ENCODE measurements at places on chromosomes 4 and X.

GRCh38 chrX:9765072-9765736, 443 bp downstream of the GPR143 start:
- no peaks in the 10 kb centered on the region for H3K36me3 ChIP-seq
- no peak for DNase-seq
- H3K4me3 ChIP-seq = no peak overlapping the region

DNA sequence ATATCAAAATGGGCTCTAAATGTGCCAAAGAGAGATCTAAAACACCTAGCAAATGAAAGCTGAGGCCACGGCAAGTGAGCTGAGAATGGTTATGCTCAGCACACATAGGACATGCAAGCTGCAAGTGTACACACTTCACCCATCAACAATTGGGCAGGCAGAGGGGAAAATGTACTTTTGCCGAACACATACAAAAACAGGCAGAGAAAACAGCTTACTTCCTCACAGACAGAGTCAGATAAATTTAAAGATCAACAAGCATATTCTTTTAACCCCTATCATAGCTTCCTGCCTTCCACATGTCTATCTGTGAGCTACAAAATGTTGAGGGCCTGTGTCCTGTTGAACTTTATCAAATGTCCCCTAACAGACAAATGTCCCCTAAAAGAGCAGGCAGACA, 60.3 kb downstream of the SH3KBP1 start:
- no peak overlapping the region for H3K4me3 ChIP-seq
- H3K27me3 ChIP-seq = no peaks in the 10 kb centered on the region
- H3K4me1 ChIP-seq = no peaks in the 10 kb centered on the region
- no peak for DNase-seq

GRCh38 chr4:184287697-184288255, 70.1 kb upstream of the ENPP6 start:
- H3K36me3 ChIP-seq = no peaks in the 10 kb centered on the region
- H3K27ac ChIP-seq = peak overlapping the region; percentile 53
- peak; percentile 58 for DNase-seq
- H3K27me3 ChIP-seq = no peaks in the 10 kb centered on the region

DNA sequence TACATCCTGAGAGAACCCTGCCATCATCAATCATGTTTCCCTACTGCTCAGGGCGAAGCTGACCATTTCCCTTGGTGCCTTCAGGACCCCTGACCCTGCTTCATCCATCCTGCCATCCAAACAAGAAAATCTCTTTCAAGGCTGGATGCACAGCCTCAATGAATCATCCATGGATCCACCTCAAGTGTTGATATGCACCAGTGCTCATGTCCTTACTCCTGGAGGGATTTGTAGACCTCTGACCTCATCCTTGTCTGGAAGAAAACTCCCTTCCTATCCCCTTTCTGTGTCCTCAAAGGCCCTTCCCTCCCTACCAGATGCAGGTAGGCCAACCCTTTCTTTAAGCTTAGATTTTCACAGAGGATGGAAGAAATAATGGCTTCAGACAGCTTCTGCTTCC, 24.6 kb downstream of the BEX3 start:
- no peak for DNase-seq
- no peak overlapping the region for H3K27ac ChIP-seq
- H3K36me3 ChIP-seq = no peaks in the 10 kb centered on the region
- H3K4me1 ChIP-seq = no peaks in the 10 kb centered on the region
- H3K27me3 ChIP-seq = peaks cover 15% of the 10 kb centered on the region

DNA sequence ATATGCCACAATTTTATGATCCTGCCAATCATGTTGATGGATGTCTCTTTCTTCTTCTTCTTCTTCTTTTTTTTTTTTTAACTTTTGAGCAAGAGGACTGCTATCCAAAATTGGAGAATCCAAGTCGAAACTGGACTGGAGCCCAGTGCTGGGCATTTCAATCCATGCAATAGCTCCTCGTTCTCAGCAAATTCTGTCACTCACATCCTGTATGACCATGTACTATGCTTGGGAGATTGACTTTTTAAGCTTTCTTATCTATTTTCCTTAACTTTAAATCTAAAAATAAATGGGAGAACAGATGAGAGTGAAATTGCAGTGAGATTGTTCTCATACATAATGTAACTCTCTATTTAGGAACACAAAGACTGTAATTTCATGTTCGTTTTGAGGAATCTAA, 123.0 kb upstream of the PUDP start:
- no peaks in the 10 kb centered on the region for H3K27me3 ChIP-seq
- no peaks in the 10 kb centered on the region for H3K36me3 ChIP-seq
- H3K27ac ChIP-seq = no peak overlapping the region
- no peaks in the 10 kb centered on the region for H3K4me1 ChIP-seq
- H3K4me3 ChIP-seq = no peak overlapping the region
- DNase-seq = no peak

GRCh38 chrX:29470030-29470429, 745.3 kb upstream of the MAGEB2 start:
- no peaks in the 10 kb centered on the region for H3K36me3 ChIP-seq
- H3K4me1 ChIP-seq = no peaks in the 10 kb centered on the region
- no peaks in the 10 kb centered on the region for H3K27me3 ChIP-seq
- H3K4me3 ChIP-seq = no peak overlapping the region

DNA sequence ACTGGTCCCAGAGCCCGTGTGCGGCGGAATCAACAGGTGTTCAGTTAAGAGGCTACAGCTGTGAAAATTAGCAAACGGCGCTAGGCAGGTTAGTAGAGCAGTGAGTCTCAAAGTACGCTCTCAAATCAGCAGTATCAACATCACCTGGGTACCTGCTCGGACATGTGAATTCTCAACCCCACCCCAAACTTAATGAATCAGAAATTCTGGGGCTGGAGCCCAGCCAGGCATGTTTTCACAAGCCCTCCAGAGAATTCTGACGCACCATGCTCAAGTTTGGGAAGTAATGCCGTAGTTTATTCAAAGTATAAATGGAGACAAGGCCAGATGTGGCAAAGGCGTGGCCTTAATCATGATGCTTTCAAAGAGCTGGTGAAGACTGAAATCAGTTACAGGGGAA, 58.2 kb upstream of the PTCHD1 start:
- H3K4me3 ChIP-seq = no peak overlapping the region
- no peaks in the 10 kb centered on the region for H3K36me3 ChIP-seq
- no peak for DNase-seq
- H3K27ac ChIP-seq = no peak overlapping the region
- H3K4me1 ChIP-seq = no peaks in the 10 kb centered on the region

DNA sequence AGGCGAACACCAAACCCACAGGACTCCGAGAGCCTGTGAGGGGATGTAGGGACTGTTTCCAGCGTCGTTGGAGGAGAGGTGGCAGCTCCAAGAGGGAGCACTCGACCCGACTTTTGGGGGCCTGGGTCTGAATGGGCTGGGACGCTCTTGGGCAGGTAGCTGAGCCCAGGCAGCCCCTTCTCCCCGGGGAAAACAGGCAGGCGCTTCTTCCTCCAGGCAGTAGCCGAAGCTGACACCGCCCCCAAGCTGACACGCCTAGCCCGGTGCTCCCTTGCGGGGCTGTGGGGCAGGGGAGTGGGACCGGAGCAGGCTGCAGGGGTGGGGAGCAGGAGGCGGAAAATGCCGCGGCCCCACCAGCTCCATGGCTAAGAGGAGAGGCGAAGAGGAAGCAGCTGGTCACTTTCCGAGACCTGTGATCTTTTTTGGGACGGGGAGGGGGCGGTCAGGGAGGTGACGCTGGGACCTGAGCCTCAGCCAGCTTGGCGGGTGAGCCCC, 4.2 kb downstream of the NKX1-1 start:
- H3K4me3 ChIP-seq = no peak overlapping the region
- no peaks in the 10 kb centered on the region for H3K36me3 ChIP-seq
- H3K27ac ChIP-seq = no peak overlapping the region
- DNase-seq = no peak
- no peaks in the 10 kb centered on the region for H3K4me1 ChIP-seq

DNA sequence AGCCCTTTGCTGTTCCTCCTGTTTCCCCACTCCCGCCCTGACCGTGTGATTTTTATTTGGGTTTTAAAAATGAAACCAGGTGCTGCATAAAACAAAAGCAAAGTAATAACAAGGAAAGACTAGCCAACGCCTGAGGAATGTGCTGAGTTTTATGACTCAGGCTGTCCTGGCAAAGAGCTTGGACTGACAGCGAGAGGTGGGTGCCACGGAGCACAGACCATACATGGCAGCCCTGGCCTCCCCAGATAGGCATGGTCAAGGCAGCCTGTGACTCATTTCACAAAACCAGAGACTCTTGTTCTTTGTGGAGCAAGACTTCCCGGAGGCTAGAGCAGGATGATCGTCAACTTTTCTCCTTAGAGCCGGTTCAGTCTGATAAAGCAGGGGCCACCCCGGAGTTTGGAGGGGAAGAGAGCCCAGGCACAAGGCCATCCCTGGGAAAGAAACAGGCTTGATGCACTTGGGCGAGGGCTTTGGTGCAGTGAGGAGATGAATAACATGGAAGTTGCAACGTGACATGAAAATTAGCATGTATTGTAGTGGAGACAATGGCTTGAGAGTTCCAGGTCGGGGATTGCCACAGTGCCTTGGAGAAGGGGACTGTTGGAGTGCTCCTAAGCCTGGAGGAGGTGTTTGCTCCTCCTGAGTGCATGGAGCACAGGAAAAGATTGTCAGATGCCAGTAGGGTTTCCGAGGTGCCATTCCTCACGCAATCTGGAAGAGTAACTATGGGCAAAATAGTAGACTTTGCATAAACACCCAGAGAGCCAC, 54.8 kb downstream of the C4orf51 start:
- H3K4me1 ChIP-seq = peaks cover 20% of the 10 kb centered on the region
- no peak overlapping the region for H3K4me3 ChIP-seq
- H3K27ac ChIP-seq = no peak overlapping the region
- no peaks in the 10 kb centered on the region for H3K27me3 ChIP-seq
- H3K36me3 ChIP-seq = no peaks in the 10 kb centered on the region
- DNase-seq = peak; percentile 88

DNA sequence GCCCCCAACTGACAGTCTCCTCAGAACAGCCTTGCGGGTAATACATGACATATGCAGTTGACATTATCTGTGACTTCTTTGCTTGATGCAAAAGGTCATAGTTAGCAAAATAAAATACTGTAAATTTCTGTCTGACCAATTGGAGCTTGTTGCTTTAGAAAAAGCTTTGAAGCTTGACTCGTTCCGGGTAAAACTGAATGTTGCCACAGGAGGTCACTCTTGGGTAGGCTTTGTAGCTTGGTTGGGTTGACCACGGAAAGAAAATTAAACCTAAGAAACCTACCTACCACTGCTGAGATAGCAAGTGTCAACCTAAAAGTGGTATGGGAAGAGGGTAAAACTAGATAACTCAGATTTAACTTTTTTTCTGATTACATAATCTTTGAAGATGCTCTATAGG, 23.2 kb downstream of the PRPS2 start:
- no peaks in the 10 kb centered on the region for H3K4me1 ChIP-seq
- H3K4me3 ChIP-seq = no peak overlapping the region
- H3K27me3 ChIP-seq = peaks cover 4% of the 10 kb centered on the region
- DNase-seq = peak; percentile 51
- H3K27ac ChIP-seq = no peak overlapping the region

DNA sequence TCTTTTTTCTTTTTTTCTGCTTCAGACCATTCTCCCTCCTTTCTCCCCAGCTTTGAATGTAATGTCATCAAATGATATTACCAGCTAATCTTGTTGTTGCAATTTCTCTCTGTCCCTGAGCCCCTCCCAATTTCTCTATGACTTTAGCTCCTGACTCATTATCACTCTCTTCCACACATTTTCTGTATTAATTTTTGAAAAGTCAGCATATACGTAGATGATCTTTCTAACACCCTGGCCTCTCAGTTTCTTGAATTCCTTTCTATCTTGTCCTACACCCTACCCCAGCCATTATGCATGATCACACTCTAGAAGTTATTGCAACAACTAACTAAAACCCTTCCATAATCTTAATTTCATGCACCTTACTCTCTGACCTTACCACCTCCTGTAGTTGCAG, 13.1 kb upstream of the TRPC3 start:
- H3K36me3 ChIP-seq = no peaks in the 10 kb centered on the region
- H3K4me3 ChIP-seq = no peak overlapping the region
- H3K4me1 ChIP-seq = no peaks in the 10 kb centered on the region
- no peaks in the 10 kb centered on the region for H3K27me3 ChIP-seq
- no peak overlapping the region for H3K27ac ChIP-seq

- H3K4me1 ChIP-seq = no peaks in the 10 kb centered on the region
- no peak overlapping the region for H3K4me3 ChIP-seq
- no peak overlapping the region for H3K27ac ChIP-seq
- DNase-seq = peak; percentile 59
- no peaks in the 10 kb centered on the region for H3K36me3 ChIP-seq
These were observed 12.3 kb upstream of the XPNPEP2 start for GRCh38 chrX:129726307-129727111.

DNA sequence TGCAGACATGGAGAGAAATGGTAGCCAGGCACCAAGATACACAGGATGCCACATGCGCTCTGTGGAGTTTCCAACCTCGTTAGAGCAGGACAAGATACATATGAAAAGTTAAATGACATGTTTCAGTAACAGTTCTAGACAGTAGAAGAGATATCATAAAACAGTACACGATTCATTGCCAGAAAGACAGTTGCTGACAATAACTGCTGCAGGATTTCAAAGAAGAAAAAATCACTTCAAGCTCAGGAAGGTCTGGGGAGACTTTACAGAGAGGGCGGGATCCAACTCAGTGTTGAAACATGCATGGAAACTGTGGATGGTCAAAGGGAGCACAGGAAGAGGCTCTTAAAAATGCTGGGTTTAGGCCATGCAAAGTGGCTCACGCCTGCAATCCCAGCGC, 31.0 kb downstream of the DCTD start:
- no peaks in the 10 kb centered on the region for H3K27me3 ChIP-seq
- no peak for DNase-seq
- H3K4me1 ChIP-seq = no peaks in the 10 kb centered on the region
- no peak overlapping the region for H3K27ac ChIP-seq
- H3K36me3 ChIP-seq = no peaks in the 10 kb centered on the region

DNA sequence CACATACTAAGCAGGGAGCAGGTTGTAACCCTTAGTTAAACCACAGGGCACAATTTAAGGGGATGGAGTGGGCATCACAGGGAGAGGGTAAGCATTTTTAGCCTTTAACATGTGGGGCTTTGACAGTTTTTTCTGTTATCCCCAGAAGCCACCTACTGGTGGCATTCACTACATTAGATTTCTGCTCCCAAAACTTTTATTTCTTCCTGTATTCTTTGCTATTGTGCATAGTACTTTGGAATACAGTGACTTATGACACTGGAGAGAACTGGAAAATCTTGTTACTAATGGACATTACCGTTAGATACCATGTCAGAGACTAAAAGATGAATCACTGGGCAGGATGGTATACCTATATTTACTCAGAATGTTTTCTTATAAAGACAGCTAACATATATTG, 7.3 kb downstream of the TRIM75 start:
- no peak overlapping the region for H3K4me3 ChIP-seq
- no peaks in the 10 kb centered on the region for H3K36me3 ChIP-seq
- no peaks in the 10 kb centered on the region for H3K27me3 ChIP-seq
- H3K27ac ChIP-seq = no peak overlapping the region

- DNase-seq = peak; percentile 32
- no peaks in the 10 kb centered on the region for H3K36me3 ChIP-seq
- H3K27me3 ChIP-seq = peaks cover 7% of the 10 kb centered on the region
These were observed 259.5 kb downstream of the ARHGAP24 start for GRCh38 chr4:85734424-85734831.
